Fibroblast of the aortic adventitia (primary cell): ENCODE measurements at places on chromosomes 16 and 17. TPM values are rescaled to one million over a fixed set of nuclear protein-coding genes. Genes with fewer than 3 reads are reported as not detected.

CNGB1 gene
- not detected in 2 replicates for total RNA-seq

GINS2 gene
- total RNA-seq: 0.08 and 19.1 TPM in 2 replicates

CDH16 gene
- not detected in 2 replicates for total RNA-seq

CLUH gene
- total RNA-seq: 17.1 and 39.1 TPM in 2 replicates

ZNF319 gene
- 2.3 and 4.8 TPM in 2 replicates for total RNA-seq

GRB2 gene
- 54.3 and 57.6 TPM in 2 replicates for total RNA-seq

UMOD gene
- not detected in 2 replicates for total RNA-seq

GRAP gene
- under 0.01 TPM in 1 of 2 replicates, not detected in the other for total RNA-seq

MILR1 gene
- 4.1 and 52.5 TPM in 2 replicates for total RNA-seq

JPH3 gene
- total RNA-seq: not detected in 2 replicates

ZFP3 gene
- total RNA-seq: 0.74 and 1.4 TPM in 2 replicates

UNK gene
- total RNA-seq: 18.0 and 30.2 TPM in 2 replicates

KLHL10 gene
- total RNA-seq: 0.09 and 0.90 TPM in 2 replicates

SLFN12 gene
- total RNA-seq: 24.0 and 58.1 TPM in 2 replicates

SRCIN1 gene
- not detected in 2 replicates for total RNA-seq

ALDH3A1 gene
- total RNA-seq: 0.54 TPM in 1 of 2 replicates, not detected in the other

MYH3 gene
- total RNA-seq: 0.45 and 1.1 TPM in 2 replicates

RAMP2 gene
- total RNA-seq: 0.27 and 4.8 TPM in 2 replicates

ITGB4 gene
- total RNA-seq: 0.09 and 0.16 TPM in 2 replicates

ZG16B gene
- 0.27 and 1.4 TPM in 2 replicates for total RNA-seq

KCNJ12 gene
- 1.7 and 2.7 TPM in 2 replicates for total RNA-seq

KRT27 gene
- not detected in 2 replicates for total RNA-seq

SULT1A2 gene
- total RNA-seq: 3.3 TPM in 1 of 2 replicates, not detected in the other

SNN gene
- total RNA-seq: 9.2 and 10.1 TPM in 2 replicates

KRT33A gene
- not detected in 2 replicates for total RNA-seq

ATP2A3 gene
- 2.0 and 2.3 TPM in 2 replicates for total RNA-seq

CPHXL2 gene
- total RNA-seq: not detected in 2 replicates

TLCD2 gene
- 4.5 and 10.1 TPM in 2 replicates for total RNA-seq

KRTAP16-1 gene
- total RNA-seq: not detected in 2 replicates

KRTAP2-2 gene
- total RNA-seq: not detected in 2 replicates

OR2C1 gene
- 0.09 TPM in 1 of 2 replicates, not detected in the other for total RNA-seq

OTOP2 gene
- total RNA-seq: not detected in 2 replicates

TBC1D3K gene
- total RNA-seq: not detected in 2 replicates

PRSS21 gene
- total RNA-seq: 0.27 and 0.49 TPM in 2 replicates

NETO2 gene
- total RNA-seq: 1.7 and 6.0 TPM in 2 replicates

HAGHL gene
- 10.6 and 21.1 TPM in 2 replicates for total RNA-seq

FBXL16 gene
- total RNA-seq: under 0.01 TPM in 1 of 2 replicates, not detected in the other

ITGAD gene
- not detected in 2 replicates for total RNA-seq

SPAG9 gene
- total RNA-seq: 95.9 and 135 TPM in 2 replicates

CRISPLD2 gene
- 0.99 and 29.3 TPM in 2 replicates for total RNA-seq

SPOP gene
- total RNA-seq: 46.1 and 85.4 TPM in 2 replicates

GTF3C1 gene
- total RNA-seq: 62.8 and 71.8 TPM in 2 replicates

MYL4 gene
- total RNA-seq: not detected in 2 replicates

ADORA2B gene
- total RNA-seq: 0.90 and 19.3 TPM in 2 replicates

CCL7 gene
- not detected in 2 replicates for total RNA-seq

ZNF598 gene
- 13.8 and 18.8 TPM in 2 replicates for total RNA-seq
